Stimulated activated CD4-positive, alpha-beta T cell treated with anti-CD3 and anti-CD28 coated beads, Interleukin-15, amount 100 ng/mL, for 1 hour (primary cell): ENCODE measurements at places on chromosomes 1 and 21.
A peak's percentile ranks its signal among the peaks of the same experiment; 100 is the strongest.

- DNase-seq = no peak
Observed at GRCh38 chr1:79497193-79497773, 490.8 kb upstream of the ADGRL4 start.

DNA sequence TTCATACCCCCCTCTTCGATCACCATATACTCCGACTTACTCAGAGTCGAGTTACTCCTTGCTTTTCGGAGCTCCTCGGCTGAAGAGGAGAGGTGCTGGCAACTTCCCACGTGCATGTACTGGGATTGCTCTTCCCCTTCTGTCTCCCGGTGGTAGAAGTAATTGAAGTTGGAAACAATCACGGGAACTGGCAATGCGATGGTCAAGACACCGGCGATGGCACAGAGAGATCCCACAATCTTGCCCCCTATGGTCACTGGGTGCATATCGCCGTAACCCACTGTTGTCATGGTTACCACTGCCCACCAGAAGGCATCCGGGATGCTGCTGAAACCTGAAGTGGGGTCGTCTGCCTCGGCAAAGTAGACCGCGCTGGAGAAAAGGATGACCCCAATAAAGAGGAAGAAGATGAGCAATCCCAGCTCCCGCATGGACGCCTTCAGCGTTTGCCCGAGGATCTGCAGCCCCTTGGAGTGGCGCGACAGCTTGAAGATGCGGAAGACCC lies 1.5 kb downstream of the KCNA3 start:
- peak; percentile 2 for DNase-seq

GRCh38 chr1:5509664-5510452 lies 482.4 kb downstream of the NPHP4 start:
- peak; percentile 62 for DNase-seq

DNA sequence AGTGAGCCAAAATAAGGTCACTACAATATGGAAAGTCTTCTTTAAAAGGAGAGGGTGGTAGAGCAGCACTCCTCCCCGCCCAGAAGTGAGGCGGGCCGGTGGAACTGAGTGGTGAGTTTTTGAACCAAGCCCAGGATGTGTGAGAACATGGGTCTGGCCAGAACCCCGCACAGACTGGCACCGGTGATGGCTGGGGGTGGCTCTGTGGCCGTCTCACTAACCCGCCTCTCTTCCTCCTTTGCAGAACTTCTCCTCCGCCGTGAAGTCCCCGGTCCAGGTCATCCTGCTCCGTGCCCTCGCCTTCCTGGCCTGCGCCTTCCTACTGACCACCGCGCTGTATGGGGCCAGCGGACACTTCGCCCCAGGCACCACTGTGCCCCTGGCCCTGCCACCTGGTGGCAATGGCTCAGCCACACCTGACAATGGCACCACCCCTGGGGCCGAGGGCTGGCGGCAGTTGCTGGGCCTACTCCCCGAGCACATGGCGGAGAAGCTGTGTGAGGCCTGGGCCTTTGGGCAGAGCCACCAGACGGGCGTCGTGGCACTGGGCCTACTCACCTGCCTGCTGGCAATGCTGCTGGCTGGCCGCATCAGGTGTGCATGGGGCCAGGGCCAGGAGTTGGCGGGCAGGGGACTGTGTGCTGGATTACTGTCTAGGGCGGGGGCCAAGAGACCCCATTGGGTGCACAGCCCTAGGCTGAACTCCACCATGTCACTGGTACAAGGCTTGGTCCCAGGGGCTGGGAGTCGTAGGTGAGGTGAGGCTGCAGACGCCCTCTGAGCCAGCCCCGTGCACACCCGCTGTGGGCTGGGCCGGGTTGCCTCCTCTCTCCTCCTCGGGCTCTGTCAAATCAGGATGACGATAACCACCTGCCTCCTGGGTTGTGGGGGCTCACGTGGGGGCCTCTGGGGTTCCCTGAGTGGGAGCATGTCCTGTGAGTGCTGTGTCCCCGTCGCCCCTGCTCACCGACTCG lies 12.4 kb downstream of the TMEM201 start:
- no peak for DNase-seq

DNA sequence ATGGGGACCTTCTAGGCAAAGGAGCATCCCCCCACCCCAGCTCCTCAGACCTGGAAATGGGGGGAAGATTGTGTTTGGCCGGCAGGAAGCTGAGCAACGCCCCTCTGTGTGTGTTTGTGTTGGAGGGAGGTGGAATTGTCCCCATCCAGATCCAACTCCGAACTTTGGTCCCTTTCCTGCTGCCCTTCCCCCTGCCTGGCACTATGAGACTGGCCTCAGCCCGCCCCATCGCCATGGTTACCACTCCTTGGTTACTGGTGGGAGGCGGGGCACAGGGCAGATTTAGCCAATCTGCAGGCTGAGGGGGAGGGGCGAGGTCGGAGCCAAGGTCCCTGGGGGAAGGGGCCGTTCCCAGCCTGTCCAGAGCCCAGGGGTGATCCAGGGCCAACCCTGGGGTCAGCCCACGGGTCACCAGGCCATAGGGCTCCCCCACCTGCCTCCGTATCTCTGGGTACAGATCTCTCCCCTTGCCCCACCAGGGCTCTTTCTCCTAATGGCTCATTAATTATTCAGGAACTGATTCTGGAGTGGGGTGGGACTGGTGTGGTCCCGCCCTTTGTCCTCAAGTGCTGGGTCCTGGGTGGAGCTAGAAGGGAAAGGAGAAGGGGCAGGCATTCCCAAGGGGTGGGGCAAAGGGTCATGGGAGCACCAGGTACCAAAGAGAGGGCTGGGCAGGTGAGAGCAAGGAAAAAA lies 15.2 kb downstream of the PTPRF start:
- no peak for DNase-seq

DNA sequence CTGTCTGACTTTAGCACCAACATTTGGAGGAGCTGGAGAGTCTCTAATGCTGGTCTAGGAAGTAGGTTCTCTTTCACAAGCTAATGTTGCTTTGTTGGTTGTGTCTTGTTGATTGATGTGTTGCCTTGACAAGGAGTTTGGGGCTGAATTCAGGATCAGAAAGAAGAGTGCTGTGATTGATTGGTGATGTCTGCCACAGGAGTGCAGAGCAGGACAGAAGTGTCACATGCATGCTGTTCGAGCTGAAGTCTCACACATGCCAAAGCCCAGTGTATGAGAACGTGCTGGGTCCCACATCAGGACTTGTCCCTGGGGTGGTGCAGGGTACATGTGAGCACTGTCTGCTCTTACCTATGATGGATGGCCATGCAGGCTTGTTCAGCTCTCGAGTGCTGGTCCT lies 694.4 kb downstream of the MATN1 start:
- DNase-seq = no peak

- no peak for DNase-seq
Observed at GRCh38 chr1:40908350-40908749, 46.2 kb upstream of the CITED4 start.

DNA sequence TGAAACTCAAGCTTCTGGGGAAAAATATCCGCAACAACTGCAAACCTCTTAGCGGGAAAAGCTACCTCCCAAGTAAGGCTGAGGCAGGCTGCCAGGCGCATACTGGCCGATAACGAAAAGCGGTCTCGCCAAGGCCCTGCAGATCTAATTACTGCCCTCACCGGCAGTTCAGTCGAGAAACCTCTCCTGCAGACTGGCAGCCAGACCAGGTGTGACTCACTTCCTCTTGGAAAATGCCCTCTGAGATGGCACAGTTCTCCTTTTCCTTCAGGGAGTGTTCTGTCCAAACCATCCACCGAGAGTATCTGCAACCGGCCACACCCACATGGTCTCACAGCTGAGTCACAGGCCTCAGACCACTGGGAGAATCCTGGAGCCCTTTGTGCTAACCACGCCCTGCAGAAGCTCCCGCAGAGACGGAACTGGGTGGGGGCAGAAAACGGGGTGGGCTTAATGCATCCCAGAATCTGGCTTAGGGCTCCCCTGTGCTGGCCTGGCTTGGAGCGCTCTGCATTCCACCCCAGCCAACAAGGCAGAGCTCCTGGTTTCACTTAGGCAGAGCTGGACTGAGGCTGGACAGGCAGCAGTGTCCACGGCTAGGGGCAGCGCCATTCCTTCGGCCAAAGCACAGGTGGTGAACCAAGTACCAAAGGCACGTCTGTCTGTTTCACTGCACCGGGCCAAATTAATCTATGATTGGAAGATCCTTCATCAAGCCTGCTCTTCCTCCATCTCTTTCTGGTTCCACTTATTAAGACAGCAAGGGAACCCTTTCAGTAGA lies 1.2 kb downstream of the S100A10 start:
- DNase-seq = no peak

- DNase-seq = no peak
Observed at GRCh38 chr1:42037586-42037985, 115.6 kb upstream of the GUCA2B start.
